H7 (cell line): ENCODE measurements at places on chromosomes 7 and 10.

GRCh38 chr7:16755397-16755796, 1.8 kb downstream of the TSPAN13 start:
- no peak for DNase-seq

GRCh38 chr10:105189463-105189800, 548.3 kb downstream of the SORCS3 start:
- DNase-seq, result no peak

GRCh38 chr10:76251841-76252671, 820.6 kb downstream of the LRMDA start:
- DNase-seq, result no peak

GRCh38 chr7:137771679-137772078, 75.1 kb downstream of the DGKI start:
- DNase-seq, result no peak

DNA sequence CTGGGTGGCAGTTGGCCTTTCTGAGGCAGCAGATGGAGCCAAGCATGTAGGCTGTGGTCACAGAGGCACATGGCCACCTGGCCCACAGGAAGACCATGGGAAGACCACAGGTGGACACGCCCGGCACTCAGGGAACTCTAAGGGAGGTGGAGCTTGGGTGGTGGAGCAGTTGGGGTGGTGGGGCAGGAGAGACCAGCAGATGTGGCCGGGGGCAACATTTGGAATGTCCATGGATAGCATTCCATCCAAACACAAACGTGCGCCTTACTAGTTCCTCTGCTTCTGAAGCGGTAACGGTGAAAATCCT, 290.9 kb downstream of the PTPRN2 start:
- DNase-seq, result no peak

- DNase-seq, result no peak
These were observed 223.7 kb downstream of the BUB3 start for GRCh38 chr10:123377883-123378282.

DNA sequence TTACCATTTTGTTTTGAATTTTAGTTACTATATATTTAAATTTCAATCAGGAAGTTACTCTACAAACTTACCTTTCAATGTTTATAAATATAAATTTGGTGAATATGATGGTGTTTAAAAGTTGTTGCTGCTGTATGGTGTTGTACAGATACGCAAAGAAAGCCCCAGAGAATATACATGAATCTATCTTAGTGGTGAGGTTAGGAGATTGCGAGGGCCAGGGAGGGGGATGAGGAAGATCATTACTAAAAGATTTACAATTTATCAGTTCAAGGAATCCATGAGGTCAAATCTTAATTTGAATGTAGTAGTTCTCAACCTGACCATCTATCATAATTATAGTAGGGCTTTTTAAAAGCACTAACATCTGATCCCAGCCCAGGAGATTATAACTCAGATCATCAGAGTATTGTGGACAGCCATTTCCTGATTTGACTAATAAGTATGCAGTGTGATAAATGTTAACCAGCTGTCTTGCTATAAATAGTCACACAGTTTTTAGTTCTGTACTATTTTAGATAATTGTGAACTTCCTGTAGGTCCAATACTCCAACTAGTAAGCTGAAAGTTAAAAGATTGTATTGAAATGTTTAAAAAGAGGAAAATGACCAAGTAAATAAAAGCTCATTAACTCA, 23.6 kb downstream of the FAM3C start:
- DNase-seq, result no peak

DNA sequence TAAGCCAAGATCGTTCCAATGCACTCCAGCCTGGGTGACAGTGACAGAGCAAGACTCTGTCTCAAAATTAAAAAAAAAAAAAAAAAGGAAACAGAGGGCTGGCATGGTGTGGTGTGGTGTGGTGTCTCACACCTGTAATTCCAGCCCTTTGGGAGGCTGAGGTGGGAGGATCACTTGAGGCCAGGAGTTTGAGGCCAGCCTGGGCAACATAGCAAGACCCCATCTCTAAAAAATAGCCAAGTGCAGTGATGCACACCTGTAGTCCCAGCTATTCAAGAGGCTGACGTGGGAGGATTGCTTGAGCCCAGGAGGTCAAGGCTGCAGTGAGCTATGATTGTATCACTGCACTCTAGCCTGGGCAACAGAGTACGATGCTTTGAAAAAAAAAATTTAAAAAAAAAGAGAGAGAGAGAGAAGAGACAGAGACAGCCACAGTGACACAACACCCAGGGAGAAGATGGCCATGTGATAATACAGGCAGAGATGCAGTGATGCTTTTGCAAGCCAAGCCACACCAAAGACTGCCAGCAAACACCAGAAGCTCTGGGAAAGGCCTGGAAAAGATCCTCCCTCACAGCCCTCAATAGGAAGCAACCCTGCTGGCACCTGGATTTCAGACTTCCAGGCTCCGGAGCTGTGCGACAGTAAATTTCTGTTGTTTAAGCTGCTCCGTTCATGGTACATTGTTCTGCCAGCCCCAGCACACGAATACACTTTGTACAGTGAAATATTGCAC, 19.3 kb upstream of the SRRM3 start:
- no peak for DNase-seq
